Iris pigment epithelial cell (primary cell): ENCODE measurements at places on chromosomes 12 and 14.
A peak's percentile ranks its signal among the peaks of the same experiment; 100 is the strongest.

DNA sequence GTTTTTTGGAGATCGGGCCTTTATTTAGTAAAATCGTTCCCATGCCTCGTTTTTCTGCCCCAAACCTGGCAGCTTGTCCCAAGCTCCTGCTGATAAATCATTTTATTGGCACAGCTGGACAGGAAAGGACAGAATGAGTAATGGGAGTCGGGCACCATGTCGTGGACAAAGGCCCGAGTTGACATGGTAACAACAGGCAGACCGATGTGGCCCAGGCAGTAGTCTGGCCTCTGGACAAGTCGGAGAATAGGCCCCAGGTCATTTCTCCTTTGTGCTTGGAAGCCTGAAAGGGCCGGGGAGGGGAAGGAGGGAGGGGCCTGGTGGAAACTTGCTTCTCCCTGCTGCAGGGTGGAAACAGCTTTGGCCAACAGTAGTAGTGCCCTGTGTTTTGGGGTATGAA lies 234.9 kb downstream of the SUDS3 start:
- no peak for DNase-seq

- DNase-seq: peak; percentile 58
These were observed 43.4 kb upstream of the RIN3 start for GRCh38 chr14:92470215-92470614.

GRCh38 chr12:32482226-32482625 lies 82.9 kb downstream of the FGD4 start:
- DNase-seq: peak; percentile 73

DNA sequence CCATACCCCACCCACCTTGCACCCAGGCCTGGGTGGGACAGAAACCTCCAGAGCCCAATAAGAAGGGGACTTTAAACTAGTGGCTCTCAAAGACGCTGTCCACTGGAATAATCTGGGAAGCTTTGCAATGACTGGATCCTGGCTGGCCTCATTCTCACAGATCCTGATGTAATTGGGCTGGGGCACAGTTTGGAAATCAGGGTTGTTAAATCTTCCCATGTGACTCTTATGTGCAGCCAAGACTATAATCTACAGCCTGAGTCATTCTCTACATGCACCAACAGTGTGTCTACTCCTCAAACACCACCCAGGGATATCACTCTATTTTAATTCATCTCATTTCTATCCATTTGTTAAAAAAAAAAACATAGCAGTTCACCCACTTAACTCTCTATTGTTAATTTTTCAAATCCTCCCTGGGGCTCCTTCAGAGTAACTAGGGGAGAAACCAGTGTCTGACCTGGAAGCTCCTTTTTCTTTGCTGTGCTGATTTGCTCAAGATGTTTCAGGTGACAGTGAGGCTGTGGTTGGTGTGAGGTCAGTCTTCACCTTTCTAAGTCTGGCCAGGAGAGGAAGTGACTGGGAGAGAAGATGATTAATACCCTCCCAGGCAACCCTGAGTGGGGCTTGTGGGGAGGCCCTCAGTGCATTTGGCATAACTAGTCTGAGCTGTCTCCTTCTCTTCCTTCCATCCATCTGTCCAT lies 211.6 kb upstream of the SFSWAP start:
- DNase-seq: no peak

GRCh38 chr12:77855548-77855947 lies 24.9 kb downstream of the NAV3 start:
- DNase-seq: no peak

GRCh38 chr12:101475751-101476305 lies 692 bp downstream of the SPIC start:
- DNase-seq: no peak
